Stimulated activated effector memory CD8-positive, alpha-beta T cell treated with anti-CD3 and anti-CD28 coated beads, Interleukin-12 subunit alpha, Interleukin-12 subunit beta, amount 100 ng/mL, for 72 hours (primary cell): ENCODE measurements at places on chromosomes 13 and 19.
A peak's percentile ranks its signal among the peaks of the same experiment; 100 is the strongest.

GRCh38 chr13:94129490-94129894 is 350.0 kb downstream of the DCT start:
- no peak for DNase-seq

DNA sequence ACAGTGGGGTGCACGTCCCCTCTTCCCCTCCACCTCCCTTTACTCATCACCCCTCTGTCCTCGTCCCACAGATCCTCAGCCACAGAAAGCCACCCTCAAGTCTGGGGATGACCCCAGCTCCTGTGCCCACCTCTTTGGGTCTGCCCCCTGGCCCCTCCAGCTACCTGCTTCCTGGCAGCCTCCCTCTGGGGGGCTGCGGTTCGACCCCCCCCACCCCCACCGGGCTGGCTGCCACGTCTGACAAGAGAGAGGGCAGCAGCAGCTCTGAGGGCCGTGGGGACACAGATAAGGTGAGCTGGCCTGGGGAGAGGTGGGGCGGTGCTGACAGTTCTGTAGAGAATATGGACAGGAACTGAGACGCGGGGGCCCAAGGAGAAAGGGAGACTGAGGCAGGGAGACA is 11.1 kb downstream of the IRF3 start:
- no peak for DNase-seq

DNA sequence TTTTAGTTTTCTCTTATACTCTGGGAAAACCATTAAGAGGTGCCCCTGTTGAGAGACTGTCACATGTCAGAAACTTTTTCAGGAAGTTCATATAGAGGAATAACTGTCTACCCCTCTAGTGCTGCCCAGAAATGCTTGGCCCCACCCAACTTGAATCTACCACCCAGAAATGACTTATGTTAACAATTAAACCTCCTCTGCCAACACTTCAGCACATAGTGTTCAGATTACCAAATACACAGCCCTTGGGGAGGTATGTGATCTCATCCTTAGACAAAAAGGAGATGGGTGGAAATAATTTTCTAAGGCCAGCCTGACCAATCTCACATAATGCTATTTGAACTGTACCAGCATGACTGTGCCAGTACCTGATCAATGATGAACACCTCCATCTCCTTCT is 35.6 kb downstream of the CCDC169 start:
- DNase-seq = no peak

GRCh38 chr13:91904597-91904996 is 506.2 kb downstream of the GPC5 start:
- no peak for DNase-seq

DNA sequence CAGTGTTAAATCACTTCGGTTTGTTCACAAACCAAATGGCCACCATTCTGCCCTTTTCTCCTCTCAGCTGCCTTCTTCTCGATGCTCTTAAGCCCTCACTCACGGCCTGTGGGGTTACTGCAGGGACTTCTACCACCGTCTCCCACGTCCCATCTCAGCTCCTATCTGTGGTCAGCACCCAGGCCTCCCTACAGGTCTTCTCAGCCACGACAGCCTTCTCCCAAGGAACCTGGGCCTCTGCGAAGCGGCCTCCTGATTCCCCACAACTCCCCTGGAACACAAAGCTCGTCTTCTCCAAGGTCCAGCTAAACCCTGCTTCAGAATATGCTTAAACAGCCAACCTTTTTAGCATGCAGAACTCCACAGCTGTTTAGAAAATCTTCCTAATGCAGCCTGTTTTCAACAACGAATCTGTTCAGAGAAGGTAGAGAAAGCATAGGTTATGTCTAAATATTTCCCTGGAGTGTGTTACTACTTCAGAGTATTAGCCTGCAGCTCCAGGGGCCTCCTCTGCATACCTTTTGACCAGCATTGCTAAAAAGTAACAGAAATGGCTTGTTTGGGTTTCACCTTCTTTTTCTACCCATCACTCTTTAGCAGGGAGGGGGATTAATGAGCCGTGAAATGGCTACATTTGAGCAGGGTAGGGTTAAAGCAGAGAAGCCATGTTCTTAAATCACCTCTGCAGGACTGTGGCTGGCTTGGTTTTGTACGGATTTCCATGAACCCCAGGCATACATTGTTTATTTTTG is 104.0 kb downstream of the COL4A2 start:
- DNase-seq = no peak

DNA sequence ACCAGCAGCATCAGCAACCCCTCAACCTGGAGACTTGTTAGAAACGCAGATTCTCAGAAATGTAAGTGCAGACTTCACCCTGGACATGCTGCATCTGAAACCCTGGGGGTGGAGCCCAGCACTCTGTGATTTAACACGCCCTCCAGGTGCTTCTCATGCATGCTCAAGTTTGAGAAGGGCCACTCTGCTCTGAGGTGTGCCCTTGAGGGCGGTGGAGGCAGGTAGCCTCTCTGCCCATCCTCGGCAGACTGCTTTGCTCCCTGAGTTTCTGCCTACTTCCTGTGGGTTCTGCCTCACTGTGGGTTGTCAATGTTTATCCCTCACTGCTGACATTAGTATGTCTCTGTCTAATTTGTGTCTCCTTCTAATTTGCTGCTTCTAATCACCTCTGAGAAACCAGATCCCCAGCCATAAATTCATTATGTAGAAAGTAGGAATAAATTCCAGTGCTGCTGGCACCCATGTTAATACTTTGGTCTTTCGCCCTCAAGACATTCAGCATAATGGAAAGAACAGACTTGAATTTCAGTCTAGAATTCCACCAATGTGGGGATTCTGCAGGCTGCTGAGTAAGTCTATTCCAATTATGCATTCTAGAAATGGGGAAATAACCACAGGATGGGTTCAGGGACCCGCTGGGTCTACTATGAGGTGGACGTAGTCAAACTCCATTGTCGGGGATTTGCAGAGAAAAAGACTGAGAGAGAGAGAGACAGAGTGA is 51.3 kb upstream of the CYSLTR2 start:
- no peak for DNase-seq

DNA sequence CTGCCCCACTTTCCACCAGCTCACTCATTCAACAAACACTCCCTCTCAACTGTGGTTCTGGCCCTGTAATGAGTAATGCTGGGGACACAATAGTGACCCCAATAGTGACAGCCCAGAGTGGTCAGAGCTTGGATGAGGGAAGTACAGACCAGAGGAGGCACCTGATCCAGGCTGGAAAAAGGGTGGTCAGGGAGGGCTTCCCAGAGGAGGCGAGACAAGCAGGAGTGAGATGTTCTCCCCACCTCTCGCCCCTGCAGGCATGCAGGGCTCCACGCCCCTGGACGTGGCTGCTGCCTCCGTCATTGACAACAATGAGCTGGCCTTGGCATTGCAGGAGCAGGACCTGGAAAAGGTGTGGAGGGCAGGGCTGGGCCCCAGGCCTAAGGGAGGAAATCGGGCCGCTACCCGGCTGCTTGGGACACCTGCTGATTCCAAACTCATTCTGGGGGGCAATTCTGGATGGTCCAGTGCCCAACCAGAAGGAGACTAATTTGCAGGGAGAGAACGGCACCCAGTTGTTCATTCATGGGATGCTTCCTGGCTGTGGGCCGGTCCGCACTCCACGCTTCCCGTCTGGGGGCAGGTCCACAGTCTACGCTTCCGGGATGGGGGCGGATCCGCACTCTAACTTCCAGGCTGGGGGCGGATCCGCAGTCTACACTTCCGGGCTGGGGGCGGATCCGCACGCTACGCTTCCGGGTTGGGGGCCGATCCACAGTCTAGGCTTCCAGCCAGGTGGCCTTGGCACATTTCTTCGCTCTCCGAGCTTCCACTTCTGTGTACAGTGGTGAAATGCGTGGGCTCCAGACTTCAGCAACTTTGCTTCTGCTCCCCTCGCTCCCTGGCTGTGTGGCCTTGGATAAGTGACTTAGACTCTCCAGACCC is 63.4 kb downstream of the RYR1 start:
- no peak for DNase-seq

- peak; percentile 100 for DNase-seq
Measured at GRCh38 chr19:46788262-46788967, at the start of gene SLC1A5. Gene SLC1A5 (minus strand): TSS chr19:46788594. CDS start chr19:46787965, 629 bp downstream.

DNA sequence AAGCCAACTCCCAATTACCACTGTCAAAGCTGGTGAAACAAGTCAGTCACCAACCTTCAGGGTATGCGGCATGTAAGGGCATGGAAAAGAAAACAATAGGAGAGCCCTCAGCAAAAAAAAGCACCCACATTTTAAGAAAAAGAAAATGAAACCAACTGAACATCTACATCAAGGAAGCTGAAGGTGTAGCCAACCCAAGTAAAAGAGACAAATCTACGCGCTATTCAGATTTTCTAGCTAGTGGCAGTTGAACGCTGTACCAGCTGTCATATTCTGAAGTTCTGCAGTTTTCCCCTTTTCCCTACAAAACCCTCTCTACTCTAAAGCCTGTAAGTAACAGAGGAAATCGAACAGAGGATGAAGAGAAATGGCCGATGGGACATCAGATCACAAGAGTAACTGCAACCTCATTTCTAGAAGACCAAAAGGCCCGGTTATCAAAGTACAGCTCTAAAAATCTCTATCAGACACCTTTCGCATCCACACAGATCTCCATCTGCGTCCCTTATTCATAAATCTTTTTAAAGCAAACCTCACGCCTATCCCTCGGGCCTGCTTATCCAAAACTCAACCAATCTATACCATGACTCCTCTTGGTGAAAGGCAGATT is 1.4 kb downstream of the MYCBP2 start:
- DNase-seq = no peak

DNA sequence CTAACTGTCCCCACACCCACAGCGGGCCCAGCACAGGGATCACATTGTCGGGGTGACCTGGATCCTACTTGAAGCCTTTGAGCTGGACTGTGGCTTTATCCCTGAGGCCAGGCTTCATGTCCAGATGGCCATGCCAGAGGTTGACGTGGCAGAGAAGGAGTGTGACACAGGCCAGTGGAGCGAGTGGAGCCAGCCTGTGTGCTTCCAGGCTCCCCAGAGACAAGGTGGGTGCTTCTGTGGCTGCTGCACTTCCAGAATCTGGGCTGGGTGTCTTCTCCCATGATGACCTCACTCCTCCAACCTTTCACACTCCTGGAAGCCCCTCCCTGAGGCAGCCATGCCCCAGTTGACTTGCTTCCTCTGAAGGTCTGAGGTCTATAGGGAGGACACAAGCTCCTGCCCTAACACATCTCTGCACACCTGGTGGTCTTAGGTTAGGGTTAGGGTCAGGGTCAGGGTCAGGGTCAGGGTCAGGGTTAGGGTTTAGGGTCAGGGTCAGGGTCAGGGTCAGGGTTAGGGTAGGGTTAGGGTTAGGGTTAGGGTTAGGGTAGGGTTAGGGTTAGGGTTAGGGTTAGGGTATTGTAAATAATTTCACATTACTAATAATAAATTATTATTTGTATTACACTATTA is 13.1 kb upstream of the MZF1 start:
- peak; percentile 46 for DNase-seq
